ENCODE measurements at places on chromosomes 5 and 9.

DNA sequence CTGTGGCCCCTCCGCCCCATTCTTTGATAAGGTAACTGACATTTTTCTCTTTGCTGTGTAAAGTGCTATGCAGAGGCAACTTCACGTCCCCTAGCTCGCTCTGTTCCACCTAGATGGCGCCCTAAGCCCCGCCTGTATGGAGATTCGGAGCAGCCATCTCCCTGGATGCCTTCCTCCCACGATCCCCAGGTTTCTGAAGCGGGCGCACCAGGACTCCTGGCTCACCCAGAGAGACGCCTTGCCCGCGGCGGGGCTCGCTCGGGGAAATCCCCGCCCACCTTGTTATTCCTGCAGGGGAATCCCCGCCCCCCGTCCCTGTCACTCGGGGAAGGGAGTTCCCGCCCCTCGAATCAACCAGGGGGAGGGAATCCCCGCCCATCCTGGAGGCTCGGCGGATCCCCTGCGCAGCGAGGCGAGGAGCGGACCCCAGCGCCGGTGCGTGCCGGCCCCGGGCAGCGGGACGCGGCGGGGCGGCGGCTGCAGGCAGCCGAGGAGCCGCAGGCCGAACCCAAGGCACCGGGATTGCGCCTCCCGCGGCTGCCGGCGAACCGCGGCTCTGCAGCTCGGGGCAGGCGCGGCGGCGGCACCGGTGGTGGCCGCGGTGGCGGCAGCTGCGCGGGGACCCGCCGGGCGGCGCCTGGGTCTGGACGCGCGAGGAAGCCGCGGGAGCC is at the start of gene PDZD2:
PDZD2 (plus strand) TSS at position 384 of the 671 bp plus-strand sequence.
- peak; percentile 32 for DNase-seq

DNA sequence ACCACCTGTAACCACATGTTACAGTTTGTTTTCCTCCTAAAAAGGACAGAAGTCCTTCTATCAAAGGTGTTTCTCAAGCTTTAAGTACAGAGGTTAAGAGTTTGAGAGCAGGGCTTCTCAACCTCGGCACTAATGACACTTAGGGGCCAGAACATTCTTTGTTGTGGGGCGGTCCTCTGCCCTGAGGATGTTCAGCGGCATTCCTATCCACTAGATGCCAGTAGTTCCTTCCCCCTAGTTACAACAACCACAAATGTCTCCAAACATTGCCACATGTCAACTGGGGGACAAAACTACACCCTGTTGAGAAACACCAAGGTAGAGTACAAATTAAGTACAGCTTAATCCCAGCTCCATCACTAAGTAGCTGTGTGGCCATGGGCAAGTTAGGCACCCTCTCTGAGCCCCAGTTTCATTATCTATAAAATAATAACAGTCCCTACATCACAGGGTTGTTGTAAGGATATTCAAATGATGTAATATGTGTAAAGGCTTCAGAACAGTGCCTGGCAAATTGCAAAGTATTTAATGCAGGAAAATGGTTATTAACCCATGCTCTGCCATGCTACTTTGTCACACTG is 44.6 kb downstream of the PIP5K1B start:
- DNase-seq, result no peak

GRCh38 chr9:76691517-76692313 is 72.5 kb upstream of the PCA3 start:
- DNase-seq, result no peak

DNA sequence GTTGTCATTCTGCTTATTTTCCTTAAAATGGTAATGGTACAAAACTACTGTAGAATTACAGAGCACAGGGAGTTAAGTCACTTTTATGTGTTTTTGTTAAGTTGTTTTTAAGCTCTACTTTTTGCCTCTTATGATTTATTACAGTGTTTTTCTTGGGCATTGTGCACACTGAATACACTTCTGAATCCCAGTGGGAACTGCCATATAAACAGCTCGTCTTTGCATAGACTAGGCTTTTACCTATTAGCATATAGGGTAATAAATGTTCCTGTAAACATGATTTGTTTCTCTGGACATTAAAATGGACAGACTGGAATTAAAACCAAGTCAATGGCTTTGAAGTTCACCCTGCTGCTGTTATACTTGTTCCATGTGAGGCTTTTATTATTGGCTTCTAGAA is 12.2 kb downstream of the KLF9 start:
- no peak for DNase-seq

GRCh38 chr9:109992293-109992692 is 212.3 kb downstream of the PALM2AKAP2 start:
- DNase-seq, result no peak

DNA sequence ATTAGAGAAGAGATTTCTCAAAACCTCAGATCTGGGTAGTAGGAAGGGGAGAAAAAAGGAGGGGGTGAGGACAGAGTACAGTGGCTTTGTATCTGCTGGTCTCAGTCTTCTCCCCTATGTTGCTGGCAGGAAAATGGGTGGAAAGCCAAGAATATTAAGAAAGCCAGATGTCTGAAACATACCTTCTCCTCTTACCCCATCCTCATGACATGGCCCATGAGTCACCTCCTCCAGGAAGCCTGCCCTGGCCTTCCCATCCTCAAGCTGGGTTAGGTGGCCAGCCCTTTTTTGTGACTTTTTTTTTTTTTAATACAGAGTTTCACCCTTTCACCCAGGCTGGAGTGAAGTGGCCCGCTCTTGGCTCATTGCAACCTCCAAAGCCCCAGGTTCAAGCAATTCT is 61.8 kb downstream of the ABCA1 start:
- DNase-seq, result no peak

DNA sequence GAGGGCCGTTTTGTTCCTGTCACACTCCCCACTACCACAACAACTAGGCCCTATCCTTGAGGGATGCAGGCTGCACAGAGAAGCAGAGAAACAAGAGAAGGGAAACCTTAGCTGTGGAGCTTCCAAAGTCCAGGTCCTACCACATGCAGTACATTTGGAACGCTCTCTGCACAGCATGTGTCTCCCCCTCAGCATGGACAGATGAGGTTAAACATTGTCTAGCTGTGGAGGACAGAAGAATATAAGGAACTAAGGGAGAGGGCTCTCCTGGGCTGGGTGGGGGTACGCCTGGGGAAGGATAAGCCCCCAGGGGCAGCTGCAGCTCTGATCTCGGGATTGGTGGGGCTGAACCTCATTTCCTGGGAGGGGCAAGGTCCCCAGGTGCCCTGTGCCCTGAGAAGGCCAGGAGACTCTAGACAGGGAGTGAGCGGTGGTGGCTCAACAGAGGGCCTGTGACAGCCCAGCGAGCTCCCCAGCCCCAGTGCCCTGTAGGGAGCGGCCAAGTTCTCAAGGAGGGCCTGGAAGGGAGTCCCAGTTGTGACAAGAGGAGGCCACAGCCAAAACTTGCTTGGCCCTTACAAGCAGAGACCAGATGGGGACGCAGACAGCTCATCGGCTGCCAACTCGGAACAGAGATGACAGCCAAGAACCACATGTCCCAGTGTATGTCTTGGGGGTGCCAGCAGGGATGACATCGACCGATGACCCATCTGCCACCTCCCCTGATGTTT is 30.1 kb downstream of the TSPAN17 start:
- DNase-seq, result no peak

DNA sequence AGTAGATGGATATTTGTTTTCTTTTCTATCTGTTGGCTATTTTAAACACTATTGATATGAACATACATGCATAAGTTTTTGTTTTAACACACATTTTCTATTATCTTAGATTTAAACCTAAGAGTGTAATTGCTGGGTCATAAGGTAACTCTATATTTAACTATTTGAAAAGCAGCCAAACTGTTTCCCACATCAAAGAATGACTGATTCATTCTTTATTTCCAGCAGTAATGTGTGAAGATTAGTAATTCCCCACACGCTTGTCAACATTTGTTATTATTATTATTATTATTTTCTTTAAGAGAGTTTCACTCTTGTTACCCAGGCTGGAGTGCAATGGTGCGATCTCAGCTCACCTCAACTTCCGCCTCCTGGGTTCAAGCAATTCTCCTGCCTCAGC is 1495.8 kb downstream of the EFNA5 start:
- no peak for DNase-seq

GRCh38 chr5:142421228-142421617 is 96.4 kb upstream of the SPRY4 start:
- DNase-seq, result no peak

DNA sequence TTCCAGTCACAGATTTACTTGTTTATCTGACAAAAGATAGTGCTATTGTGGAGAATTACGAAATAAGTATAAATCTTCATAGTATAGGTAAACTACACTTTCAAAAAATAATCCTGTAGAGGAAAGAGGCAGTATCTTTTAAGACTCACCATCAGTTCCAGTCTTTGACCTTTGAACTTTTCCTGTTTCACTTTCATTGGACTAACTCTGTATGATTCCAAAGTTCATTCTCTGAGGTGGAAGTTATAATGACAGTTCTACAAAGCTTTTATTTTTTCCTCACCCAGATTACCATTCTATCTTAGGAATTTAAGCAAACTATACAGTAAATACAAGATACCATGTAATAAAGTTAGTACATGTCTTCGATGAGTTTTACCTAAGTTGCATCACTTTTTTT is 901.3 kb upstream of the SEMA6A start:
- no peak for DNase-seq

DNA sequence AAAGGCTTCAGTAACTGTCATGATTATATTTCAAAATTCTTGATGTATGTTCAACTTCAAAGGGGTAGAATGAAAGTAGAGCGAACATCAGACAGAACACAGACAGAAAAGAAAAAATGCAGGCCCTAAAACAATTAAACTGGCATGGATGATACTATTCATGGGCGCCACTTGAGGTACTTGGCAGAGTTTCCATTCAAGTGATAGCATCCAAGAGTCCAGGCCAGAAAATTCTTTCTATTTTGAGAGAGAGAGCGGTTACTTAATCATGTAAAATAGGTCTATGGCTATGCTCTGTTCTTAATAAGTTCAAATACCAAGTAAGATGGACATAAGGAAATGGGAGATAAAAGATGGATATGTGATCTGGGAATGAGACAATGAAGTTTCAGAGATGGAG is 21.4 kb upstream of the PRR16 start:
- no peak for DNase-seq

- DNase-seq, result no peak
Measured at GRCh38 chr5:43065387-43065947, 25.3 kb upstream of the ANXA2R start.

All from stimulated activated CD4-positive, alpha-beta T cell treated with anti-CD3 and anti-CD28 coated beads, Interleukin-15, amount 100 ng/mL, for 1 hour (primary cell).